Fibroblast of skin of scalp (primary cell): ENCODE measurements at places on chromosomes 5 and 9.

DNA sequence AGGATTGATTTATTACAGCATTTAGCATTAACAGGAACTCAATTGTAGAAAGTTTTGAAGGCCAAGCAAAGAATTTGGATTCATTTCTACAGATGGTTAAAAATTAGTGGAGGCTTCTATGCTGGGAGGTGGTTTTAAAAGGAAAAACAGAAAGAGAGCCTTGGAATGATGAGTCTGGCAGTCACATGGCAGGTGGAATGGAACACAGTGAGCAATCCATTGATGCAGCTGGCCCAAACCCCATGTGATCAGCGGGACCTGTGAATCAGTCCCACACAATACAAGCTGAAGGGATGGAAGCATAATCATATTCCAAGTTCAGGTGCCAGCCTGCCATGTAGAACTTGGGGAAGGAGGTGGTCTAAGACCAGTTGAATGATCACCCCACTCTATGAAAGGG lies 147.9 kb downstream of the PIP5K1B start:
- DNase-seq: no peak

GRCh38 chr9:132768932-132769905 lies 99.0 kb downstream of the GTF3C4 start:
- peak; percentile 73 for DNase-seq

GRCh38 chr5:99023330-99023729 lies 94.5 kb upstream of the CHD1 start:
- no peak for DNase-seq

DNA sequence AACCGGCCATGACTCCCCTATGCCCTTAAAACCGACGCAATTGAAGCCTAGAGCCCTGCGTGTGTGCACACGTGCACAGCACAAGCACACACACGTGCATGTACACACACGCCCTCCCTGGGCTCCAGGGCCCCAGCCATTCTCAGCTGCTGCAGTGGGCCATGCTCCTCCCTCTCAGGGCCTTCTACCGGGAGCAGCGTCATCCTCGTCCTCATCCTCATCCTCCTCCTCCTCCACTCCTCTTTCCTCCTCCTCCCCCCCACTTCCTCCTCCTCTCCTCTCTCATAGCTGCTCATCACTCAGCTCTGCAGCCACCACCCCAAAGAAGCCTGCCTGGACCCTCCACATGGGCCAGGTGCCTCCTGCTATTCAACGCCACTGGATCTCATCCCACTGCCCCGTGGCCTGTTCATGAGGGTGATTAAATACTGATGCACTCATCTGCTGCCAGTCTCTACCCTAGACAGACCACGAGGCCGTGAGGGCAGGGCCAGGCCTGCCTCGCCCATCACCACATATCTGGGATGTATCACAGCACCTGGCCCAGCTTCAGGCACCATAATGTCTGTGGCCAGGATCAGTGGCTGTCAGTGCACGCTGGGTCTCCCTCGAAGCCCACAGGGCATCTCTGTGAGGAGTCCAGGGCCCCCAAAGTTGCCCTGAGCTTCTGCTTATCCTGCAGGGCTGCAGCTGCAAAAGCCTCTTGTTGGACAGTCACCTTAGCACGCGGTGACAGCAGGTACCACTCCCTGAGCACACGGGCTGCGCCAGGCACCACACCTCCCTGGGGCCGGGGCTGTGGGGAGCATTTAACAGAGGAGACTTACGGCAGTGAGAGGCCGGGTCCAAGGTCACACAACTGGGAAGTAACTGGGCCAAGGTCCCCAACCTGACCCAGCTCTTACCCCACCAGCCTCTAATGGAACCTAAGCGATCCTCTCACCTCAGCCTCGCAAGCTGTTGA lies 9.8 kb downstream of the FAM78A start:
- no peak for DNase-seq

DNA sequence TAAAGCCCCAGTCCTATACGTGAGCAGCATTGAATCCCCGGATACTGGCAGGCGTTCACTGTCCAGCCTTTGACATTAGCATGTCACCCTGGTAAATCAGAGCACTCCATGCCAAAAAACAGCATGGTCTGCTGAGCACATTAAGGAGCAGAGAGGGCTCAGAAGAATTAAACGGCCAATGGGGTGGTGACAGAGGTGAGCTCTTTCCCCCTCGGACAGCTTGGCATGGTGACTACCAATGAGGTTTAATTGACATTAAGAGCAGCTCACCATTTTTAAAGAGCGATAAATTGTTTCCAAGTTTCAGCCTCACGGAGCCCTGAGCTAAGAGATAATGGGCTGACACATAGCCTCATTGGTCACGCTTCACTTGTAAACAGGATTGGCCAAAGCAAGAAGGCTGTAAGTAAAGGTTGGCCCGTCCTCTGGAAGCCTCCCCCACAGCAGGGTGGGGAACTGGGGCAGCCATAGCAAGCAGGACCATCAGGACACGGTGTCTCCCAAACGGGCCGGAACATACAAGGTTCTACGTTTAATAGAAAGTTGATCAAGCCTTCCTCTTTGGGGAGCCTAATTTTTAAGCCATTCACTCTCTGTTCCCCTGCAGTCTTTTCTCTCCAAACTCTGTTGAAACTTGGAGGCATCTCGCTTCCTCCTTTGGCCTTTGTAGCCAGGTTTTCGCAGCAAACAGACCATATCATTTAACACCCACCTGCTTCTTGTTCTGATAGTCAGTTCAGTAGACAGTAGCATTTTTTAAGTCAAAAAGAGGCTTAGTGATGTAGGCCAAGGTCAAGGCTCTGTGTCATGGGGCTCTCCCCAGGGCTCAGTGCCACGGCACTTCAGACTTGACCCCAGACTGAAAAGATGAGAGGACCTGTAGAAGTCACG lies 25.9 kb downstream of the QRFP start:
- DNase-seq: no peak

DNA sequence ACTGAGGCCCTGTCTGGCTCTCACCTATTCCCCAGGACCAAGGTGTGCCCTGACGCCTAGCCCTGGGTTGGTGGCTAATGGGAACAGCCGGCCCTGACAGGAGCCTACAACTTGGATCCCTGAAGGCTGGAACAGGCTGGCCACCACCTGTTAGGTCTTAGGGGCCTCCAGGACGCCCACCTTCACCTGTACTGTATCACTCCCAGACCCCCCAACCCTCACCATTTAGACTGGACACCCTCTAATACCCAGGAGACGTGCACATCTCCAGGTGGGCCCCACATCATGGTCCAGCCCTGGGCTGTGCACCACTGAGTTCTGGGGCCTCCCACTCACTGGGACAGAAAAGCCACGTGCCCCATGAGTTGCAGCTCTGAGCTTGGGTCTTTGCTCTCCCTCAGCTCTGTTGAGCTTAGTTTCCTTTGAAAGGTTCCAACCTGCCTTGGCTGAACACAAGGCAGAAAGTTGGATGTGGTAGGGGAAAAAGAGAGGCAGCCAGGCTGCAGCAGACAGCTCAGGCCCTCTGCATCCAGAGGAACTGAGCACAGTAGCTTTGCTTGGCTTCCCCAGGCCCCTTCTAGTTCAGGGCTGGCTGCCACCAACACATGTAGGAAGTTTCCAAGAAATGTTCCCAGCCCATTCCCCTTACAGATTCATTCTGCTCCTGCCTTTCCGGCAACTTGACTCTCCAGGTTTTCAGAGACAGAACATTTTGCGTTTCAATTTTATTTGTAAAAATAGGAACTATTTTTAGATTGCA lies 116.8 kb upstream of the TBC1D2 start:
- no peak for DNase-seq

DNA sequence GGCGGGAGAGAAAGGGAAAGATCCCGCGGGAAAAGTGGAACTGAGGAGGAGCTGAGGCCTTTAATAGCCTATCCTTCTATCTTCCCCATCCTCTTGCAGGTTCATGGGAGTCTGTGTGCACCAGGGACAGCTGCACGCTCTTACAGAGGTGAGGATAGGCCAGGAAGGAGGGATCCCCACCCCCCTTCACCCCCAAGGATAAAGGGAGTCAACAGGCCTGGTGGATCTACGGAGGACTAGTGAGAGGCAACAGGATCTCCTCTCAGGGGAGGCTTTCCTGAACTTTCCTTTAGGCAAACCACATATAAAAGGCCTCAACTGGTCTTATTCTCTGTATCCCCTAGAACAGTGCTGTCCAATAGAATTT lies 1.1 kb downstream of the TESK1 start:
- no peak for DNase-seq

DNA sequence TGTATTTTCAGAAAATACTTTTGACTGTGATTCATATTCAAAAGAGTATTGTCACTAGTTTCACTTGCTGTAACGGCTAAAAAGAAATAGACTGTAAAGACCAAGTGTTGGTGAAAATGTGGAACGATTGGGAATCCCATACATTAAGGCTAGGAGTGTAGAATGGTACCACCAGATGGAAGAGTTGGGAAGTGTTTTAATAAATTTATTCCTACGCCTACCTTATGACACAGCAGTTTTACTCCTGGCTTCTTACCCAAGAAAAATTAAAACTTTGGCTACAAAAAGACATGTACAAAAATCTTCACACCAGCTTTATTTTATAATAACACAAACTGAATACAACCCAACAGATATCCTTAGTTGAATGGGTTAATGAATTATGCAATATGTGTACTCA lies 256.2 kb downstream of the TAF11L14 start:
- DNase-seq: no peak

DNA sequence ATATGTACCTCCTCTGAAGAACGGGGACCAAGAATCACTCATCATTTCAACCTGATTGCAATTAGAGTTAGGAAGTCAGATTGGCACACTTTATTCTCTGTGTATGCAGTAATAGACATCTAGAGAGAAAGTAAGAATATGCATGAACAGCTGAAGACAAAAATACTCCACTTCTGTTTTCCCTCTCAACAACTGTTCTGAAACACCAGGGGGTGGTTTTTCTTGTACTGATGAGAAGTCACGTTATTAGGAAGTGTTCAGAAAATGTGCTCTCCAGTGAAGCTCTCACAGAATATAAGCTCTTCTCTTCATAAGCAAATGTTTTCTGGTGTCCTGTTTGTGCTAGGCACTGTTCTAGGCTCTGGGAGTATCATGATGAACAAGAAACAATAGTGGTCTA lies 531.7 kb upstream of the C9orf72 start:
- no peak for DNase-seq

GRCh38 chr5:57209316-57210040 lies 35.6 kb downstream of the GPBP1 start:
- peak; percentile 30 for DNase-seq

- peak; percentile 44 for DNase-seq
Measured at GRCh38 chr5:3659907-3660306, 64.3 kb downstream of the IRX1 start.

DNA sequence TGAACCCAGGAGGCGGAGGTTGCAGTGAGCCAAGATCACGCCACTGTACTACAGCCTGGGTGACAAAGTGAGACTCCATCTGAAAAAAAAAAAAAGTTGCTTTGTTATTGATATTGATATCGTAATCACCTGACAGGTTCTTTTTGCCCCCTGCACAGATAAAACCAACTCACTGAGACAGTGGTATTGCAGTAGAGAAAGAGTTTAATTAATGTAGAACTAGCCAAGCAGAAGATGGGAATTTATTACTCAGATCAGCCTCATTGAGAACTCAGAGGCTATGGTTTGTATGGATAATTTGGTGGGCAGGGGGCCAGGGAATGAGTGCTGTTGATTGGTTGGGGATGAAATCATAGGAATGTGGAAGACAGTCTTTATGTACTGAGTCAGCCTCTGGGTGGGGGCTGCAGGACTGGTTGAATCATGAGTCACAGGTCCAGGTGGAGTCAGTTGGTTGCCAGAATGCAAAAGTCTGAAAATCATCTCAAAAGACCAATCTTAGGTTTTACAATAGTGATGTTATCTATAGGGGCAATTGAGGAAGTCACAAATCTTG lies 35.8 kb upstream of the MEGF10 start:
- DNase-seq: peak; percentile 77

- DNase-seq: no peak
Measured at GRCh38 chr5:157744051-157745011, 819 bp downstream of the LSM11 start.

DNA sequence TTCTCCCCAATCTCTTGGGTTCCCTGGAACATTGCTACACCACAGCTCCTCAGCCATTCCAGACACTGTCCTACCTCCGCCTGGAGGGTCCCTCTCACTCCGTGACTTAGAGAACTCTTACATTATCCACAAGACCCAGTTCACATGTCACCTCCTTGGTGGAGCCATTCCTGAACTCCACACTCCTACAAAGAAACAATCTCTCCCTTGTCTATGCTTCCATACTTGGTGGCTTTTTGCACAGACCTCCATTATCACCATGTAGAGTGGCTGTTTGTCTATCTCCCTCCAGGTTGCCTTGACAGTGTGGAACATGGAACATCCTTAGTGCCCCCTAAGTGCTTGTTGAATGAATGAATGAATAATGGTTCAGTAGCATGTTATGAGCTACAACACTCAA lies 105.9 kb downstream of the PAX5 start:
- DNase-seq: no peak

- no peak for DNase-seq
Measured at GRCh38 chr9:79015951-79016350, 555.8 kb upstream of the TLE4 start.

DNA sequence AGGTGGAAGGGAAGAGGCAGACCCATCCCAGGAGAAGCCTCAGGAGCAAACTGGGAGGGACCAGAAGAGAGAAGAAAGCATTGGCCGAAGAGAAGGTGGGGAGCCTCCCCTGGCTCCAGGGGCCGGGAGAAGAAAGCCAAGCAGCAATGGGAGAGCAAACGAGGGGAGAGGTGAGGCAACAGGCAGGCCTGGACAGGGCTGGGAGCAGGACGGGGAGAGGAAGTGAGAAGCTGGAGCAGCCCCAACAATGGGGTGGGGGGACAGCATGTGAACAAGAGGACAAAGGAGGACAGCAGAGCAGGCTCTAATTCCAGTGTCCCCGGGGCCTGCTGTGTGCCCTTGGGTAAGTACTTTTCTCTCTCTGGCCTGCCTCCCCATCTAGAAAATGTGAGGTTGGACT lies 115.3 kb downstream of the PSD2 start:
- DNase-seq: no peak

DNA sequence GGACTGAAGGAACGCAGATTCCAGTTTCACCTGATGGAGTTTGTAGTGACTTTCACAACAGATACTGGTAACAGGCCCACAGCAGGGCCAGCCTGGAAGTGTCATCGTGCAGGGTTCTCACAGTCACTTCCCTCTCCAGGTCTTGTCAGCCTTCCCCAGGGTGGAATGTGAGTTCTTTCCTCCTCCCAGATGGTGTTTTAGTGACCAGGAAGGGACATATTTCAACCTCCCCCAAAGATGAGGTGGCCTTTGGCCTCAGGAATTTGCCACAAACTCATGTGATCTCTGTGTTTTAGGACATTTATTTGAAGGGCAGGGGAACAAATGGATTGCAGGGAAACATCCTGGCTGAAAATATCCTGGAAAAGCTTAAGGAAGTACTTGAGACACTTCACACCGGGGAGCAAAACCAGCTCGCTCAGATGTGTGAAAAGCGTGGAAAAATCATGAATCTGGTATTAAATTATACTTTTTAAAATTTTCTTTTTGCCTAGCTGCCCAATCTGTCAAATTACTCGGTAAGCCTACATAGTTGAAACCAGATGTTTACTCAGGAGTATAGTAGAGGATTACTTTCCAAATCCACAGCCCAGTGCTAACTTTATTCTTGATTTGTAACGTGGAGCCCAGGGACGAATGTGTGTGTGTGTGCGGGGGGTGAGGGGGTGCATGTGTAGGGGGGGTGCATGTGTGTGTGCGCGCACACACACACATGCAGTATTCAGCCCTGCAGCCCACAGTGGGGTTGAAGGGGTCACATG lies 66.8 kb downstream of the PTPDC1 start:
- DNase-seq: peak; percentile 13
